ENCODE measurements at places on chromosomes 7 and 10. TPM values are rescaled to one million over a fixed set of nuclear protein-coding genes. Genes with fewer than 3 reads are reported as not detected.
A peak's percentile ranks its signal among the peaks of the same experiment; 100 is the strongest.

DNA sequence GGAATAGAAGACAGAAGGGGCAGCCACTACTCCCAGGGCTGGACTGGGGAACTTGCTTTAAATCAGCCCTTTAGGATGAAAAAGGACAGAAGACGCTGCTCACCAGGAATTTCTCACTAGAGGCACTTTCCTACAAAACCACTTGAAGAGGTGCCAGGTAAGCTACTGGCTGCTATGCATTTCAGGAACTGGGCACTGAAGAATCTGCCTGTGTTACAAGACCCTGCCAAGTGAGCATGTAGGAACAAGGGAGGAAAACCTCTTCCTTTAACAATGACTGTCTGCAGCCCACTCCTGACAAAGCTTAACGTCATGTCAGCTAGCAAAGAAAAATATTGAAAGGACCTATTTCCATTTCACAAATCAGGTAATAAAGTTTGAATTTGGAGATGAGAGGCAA, 5.8 kb upstream of the AGMO start:
- no peak for DNase-seq
- no peak overlapping the region for H3K4me3 ChIP-seq
- no peak overlapping the region for H3K27ac ChIP-seq
- H3K36me3 ChIP-seq, result no peaks in the 10 kb centered on the region

- H3K27me3 ChIP-seq, result no peaks in the 10 kb centered on the region
- DNase-seq, result no peak
- H3K4me1 ChIP-seq, result no peaks in the 10 kb centered on the region
- H3K4me3 ChIP-seq, result no peak overlapping the region
- H3K36me3 ChIP-seq, result no peaks in the 10 kb centered on the region
- H3K27ac ChIP-seq, result no peak overlapping the region
These were observed 35.5 kb downstream of the ZNF273 start for GRCh38 chr7:64938540-64938939.

- no peaks in the 10 kb centered on the region for H3K4me1 ChIP-seq
- H3K4me3 ChIP-seq, result no peak overlapping the region
- no peak for DNase-seq
- no peak overlapping the region for H3K27ac ChIP-seq
- no peaks in the 10 kb centered on the region for H3K27me3 ChIP-seq
These were observed 26.0 kb downstream of the DOCK4 start for GRCh38 chr7:112180223-112180622.

DNA sequence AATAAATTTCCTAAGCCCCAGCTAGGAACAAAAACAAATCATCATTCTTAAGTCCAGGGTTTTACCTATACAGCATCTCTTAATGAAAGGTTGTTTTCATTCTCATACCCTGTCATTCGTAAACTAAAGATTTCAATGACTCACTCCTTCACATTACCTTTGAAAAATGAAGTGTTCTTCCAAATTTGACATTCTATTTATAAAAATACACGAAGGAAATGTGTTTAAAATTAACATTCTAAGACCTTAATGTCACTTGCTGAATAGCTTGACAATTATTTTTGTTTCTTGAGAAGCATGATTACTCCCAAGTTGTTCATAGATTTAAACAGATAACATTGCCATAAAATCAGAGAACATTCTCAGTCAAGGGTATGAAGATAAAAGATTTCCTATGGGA, 1188.3 kb upstream of the SORCS1 start:
- DNase-seq, result no peak
- H3K27me3 ChIP-seq, result no peaks in the 10 kb centered on the region
- no peak overlapping the region for H3K27ac ChIP-seq
- no peaks in the 10 kb centered on the region for H3K36me3 ChIP-seq

DNA sequence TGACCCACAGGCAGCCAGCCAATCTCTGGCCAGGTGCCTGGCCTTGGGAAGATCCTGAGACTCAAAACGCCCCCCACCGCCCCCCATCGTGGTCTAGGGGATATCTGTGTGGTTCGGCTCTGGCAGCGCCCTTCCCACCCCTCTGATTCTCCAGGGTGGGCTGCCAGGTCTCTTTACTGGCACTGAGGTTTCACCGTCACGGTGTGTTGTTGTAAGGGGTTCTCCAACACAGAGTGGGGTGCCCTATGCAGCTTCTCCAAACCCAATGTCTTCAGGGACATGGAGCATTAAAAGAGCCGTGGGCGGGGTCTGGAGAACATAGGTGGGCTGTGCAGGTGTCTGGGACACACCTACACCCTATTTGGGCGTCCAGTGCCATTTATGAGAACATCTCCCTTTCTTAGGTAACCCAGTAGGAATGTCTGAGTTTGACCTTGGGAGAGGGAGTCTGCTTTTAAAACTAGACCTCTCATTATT, 1.5 kb downstream of the MAFK start:
- no peaks in the 10 kb centered on the region for H3K36me3 ChIP-seq
- DNase-seq, result no peak
- peak overlapping the region; percentile 52 for H3K4me3 ChIP-seq
- peak overlapping the region; percentile 100 for H3K27ac ChIP-seq

DNA sequence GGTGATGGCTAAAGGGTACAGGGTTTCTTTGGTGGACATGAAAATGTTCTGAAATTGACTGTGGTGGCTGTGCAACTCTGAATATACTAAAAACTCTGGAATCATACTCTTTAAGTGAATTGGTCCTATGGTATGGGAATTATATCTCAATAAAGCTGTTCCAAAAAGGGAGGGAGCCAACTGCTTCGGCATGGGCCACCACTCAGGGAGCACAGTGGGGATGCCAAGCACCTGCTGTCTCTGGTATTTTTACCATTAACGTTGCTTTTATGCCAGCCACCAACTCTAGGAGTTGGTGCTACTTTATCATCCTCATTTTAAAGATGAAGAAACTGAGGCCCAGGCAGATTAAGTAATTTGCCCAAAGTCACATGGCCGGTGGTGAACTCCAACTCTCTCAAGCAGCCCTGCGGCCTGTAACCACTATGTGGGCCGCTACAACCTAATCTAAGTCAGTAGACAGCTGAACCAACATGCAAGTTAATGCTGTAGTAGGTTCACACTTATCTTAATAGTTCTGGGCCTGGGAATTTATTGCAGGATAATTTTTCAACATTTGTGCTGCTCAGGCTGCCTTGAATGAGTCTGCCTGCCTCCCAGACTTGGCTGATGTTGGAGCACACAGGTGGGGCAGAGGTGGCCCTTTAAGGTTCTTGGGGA, 20.8 kb downstream of the SH3PXD2A start:
- peaks cover 31% of the 10 kb centered on the region for H3K4me1 ChIP-seq
- H3K4me3 ChIP-seq, result no peak overlapping the region
- no peak for DNase-seq
- peak overlapping the region; percentile 81 for H3K27ac ChIP-seq

GRCh38 chr10:98172073-98172472, 37.6 kb downstream of the R3HCC1L start:
- no peaks in the 10 kb centered on the region for H3K4me1 ChIP-seq
- H3K4me3 ChIP-seq, result no peak overlapping the region
- no peak overlapping the region for H3K27ac ChIP-seq
- no peak for DNase-seq
- no peaks in the 10 kb centered on the region for H3K36me3 ChIP-seq

- peak; percentile 47 for DNase-seq
- no peaks in the 10 kb centered on the region for H3K36me3 ChIP-seq
- no peaks in the 10 kb centered on the region for H3K27me3 ChIP-seq
- no peak overlapping the region for H3K27ac ChIP-seq
- no peaks in the 10 kb centered on the region for H3K4me1 ChIP-seq
- no peak overlapping the region for H3K4me3 ChIP-seq
These were observed 4.0 kb downstream of the SKAP2 start for GRCh38 chr7:26860361-26860760.

- peak overlapping the region; percentile 62 for H3K27ac ChIP-seq
- H3K27me3 ChIP-seq, result no peaks in the 10 kb centered on the region
- no peak overlapping the region for H3K4me3 ChIP-seq
- DNase-seq, result peak; percentile 40
- no peaks in the 10 kb centered on the region for H3K4me1 ChIP-seq
These were observed 46.2 kb downstream of the GRK5 start for GRCh38 chr10:119253433-119254174.

EPO gene
- not detected for total RNA-seq

CCL26 gene
- 0.82 TPM for total RNA-seq

TWIST1 gene
- 0.77 TPM for total RNA-seq

DNA sequence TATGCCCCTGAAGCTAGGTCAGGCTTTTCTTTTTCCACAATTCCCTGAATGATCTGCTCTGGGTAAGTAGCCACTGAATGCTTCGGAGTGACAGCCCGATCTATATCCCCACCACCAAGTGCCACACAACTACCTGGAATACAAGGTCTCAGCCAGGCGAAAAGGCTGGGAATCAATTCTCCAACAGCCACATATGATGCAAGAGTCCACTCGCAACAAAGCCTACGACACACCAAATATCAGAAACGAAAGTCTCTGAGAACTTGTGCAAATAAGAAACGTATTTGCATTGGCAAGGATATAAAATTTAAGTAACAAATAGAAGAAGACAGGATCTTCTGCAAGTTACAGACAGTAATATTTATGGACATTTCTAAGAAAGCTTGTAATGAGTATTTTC, 5.7 kb downstream of the HIPK2 start:
- H3K4me3 ChIP-seq, result no peak overlapping the region
- no peak for DNase-seq
- no peaks in the 10 kb centered on the region for H3K36me3 ChIP-seq

- H3K27ac ChIP-seq, result no peak overlapping the region
- no peak overlapping the region for H3K4me3 ChIP-seq
These were observed 27.9 kb downstream of the DUSP5 start for GRCh38 chr10:110525349-110526260.

GRCh38 chr10:24209432-24209771, 464 bp downstream of the KIAA1217 start:
- peak overlapping the region; percentile 43 for H3K4me3 ChIP-seq
- no peak for DNase-seq
- no peaks in the 10 kb centered on the region for H3K36me3 ChIP-seq

GRCh38 chr7:108464743-108465142, 8.5 kb upstream of the NRCAM start:
- H3K27ac ChIP-seq, result no peak overlapping the region
- DNase-seq, result no peak
- H3K36me3 ChIP-seq, result no peaks in the 10 kb centered on the region
- H3K4me1 ChIP-seq, result no peaks in the 10 kb centered on the region
- H3K4me3 ChIP-seq, result no peak overlapping the region

DNA sequence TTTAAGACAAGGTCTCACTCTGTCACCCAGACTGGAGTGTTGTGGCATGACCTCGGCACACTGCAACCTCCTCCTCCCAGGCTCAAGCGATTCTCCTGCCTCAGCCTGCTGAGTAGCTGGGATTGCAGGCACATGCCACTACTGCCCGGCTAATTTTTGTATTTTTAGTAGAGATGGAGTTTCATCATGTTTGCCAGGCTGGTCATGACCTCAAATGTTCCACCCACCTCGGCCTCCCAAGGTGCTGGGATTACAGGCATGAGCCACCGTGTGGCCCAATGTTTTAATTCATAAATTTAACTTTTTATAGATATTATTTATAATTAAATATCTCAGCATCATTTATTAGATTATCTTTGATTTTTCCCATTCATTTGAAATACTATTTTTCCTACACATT, 658.0 kb upstream of the NRG3 start:
- no peak for DNase-seq
- no peaks in the 10 kb centered on the region for H3K4me1 ChIP-seq
- H3K4me3 ChIP-seq, result no peak overlapping the region
- H3K36me3 ChIP-seq, result no peaks in the 10 kb centered on the region
- H3K27me3 ChIP-seq, result no peaks in the 10 kb centered on the region

DNA sequence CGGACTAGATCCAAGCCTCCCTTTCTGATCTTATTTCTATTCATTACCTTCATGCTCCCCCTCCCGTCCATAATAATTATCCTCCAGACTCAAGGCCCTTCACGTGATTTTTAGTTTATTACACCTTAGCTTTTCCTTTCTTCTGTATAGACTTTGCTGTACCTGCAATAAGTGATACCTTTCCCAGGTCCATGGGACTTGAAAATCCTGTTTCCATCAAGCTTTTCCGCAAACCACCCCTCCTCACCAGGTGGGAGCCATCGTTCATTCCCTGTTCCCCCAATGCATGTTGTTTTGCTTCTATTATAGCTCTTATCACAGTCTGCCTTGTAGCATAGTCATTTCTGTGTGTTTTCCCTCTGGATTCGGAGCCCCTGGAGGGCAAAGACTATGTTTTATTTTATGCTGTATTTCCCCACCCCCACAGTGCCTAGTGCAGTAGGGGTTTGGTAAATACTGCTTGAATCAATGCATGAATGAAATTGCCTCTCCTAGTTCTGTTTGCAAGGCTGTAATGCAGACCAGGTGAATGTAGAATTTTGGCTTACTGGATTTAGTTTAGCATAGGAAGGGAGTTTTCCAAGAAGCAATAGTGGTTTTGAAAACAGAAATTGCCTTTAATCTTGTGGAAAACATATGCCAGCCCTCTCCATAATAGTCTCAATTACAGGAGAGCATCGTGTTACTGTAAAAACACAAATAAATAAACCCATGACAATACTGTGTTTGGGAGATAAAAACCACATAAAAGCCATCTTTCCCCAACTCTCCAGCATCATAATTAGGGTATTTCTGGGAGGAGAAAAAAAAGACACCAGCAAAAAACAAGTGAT, 213.4 kb downstream of the AUTS2 start:
- no peak overlapping the region for H3K4me3 ChIP-seq
- H3K27me3 ChIP-seq, result no peaks in the 10 kb centered on the region

DNA sequence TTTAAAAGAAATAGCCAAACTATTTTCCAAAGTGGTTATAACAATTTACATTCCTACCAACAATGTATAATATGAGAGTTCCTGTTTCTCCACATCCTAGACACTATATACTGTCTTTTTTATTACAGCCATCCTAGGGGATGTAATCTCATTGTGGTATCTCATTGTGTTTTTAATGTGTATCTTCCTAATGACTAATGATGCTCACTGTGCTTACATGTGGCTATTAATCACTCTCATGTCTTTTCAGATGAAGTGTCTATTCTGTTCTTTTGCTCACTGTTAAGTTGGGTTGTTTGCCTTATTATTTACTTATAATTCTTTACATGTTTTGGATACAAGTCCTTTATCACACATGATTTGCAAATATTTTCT, 71.8 kb downstream of the ZNF438 start:
- H3K4me3 ChIP-seq, result no peak overlapping the region
- no peaks in the 10 kb centered on the region for H3K4me1 ChIP-seq
- H3K36me3 ChIP-seq, result no peaks in the 10 kb centered on the region
- no peak overlapping the region for H3K27ac ChIP-seq

DNA sequence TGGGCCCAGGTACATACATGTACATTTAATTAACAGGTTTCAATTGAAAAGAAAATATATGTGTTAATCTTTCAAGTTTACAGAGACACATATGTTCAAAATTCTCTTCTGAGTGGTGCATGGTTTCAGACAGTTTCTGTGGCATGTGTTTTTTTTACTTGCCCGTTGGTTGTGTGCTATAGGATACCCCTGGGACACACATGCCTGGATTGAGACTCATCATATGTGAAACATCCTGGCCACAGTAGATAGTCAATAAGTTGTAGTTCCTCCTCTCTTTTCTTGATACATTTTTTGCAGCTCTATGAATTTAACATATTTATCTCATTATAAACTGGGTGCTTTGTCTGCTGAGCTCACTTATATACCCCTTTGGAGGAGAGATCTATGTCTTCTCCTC, 207.8 kb upstream of the CTBP2 start:
- no peak overlapping the region for H3K4me3 ChIP-seq
- no peak for DNase-seq
- no peaks in the 10 kb centered on the region for H3K36me3 ChIP-seq
- H3K27me3 ChIP-seq, result no peaks in the 10 kb centered on the region
- H3K4me1 ChIP-seq, result no peaks in the 10 kb centered on the region

- H3K4me3 ChIP-seq, result no peak overlapping the region
- H3K27me3 ChIP-seq, result no peaks in the 10 kb centered on the region
- no peak for DNase-seq
- H3K4me1 ChIP-seq, result no peaks in the 10 kb centered on the region
These were observed 47.6 kb downstream of the GDI2 start for GRCh38 chr10:5765617-5766016.

GRCh38 chr10:74175510-74176379, 24.7 kb downstream of the ADK start:
- no peaks in the 10 kb centered on the region for H3K27me3 ChIP-seq
- DNase-seq, result no peak
- peak overlapping the region; percentile 77 for H3K27ac ChIP-seq

Measured in colonic mucosa (tissue), 4 donors.